ENCODE measurements at places on chromosomes 7 and 10.

GRCh38 chr10:5040010-5040673, 36.5 kb upstream of the AKR1C2 start:
- no peak for DNase-seq

- DNase-seq, result no peak
These were observed 66.7 kb downstream of the PRKG1 start for GRCh38 chr10:51141010-51141409.

- no peak for DNase-seq
These were observed 676.4 kb upstream of the NRP1 start for GRCh38 chr10:34010891-34011290.

DNA sequence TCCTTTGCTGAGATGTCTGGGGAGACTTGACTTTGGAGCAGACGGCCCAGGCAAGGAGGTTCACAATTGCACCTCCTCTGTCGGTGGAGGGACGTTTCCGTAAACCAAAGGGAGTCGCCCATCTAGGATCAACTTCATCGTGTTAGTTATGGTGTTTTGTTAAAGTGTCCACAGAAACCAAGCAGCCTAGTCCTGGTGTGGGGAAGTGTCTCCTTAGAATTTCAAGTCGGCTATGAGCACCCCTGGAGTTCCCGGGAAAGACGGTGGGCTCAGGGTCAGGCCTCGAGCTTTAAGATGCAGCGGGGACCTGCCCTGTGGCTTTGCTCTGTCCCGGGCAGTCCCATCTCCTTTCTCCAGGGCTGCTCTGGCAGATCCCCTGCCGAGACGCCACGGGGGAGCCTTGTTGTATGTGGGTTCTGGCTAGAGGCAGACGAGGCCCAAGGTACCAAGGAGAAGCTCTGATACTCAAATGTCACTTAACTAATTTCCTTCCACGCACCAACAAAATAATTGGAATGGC, 319.2 kb downstream of the ADARB2 start:
- DNase-seq, result no peak

GRCh38 chr7:50608196-50608906, 43.1 kb upstream of the DDC start:
- DNase-seq, result no peak

GRCh38 chr7:80443325-80443724, 68.5 kb downstream of the GNAT3 start:
- DNase-seq, result no peak

- no peak for DNase-seq
These were observed 213.6 kb upstream of the CELF2 start for GRCh38 chr10:10804061-10804460.

DNA sequence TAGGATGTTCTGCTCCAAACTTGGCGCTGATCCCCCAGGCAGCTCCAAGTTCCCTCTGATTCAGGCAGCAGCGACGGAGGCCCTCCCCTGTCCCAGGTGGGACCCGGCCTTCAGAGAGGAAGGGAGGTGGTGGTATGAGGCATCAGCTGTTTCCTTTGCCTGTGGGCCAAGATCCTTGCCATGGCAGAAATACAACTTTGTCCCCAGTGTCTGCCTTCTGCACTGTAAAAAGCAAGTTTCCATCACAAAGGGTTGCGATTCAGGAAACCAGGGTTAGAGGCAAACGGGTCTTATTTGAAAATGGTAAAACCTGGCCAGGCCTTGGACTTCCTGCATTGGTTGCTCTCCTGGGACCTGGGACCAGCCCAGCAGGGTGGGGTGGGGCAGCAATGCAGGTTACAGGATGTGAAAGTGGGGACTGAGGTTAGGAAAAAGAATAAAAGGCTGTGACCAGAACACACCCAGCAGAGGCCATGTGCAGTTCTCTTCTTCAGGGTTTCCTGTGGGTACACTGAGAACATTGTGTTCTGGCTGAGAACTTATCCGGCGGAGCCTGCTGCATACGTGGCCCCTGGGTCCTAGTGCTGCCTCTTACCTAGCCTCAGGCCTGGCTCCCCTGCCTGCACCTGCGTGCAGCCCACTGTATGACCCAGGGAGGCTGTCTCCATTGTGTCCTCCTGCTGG, 25.1 kb upstream of the DDIT4 start:
- peak; percentile 48 for DNase-seq

- no peak for DNase-seq
These were observed 65.9 kb downstream of the CLIP2 start for GRCh38 chr7:74355091-74355490.

DNA sequence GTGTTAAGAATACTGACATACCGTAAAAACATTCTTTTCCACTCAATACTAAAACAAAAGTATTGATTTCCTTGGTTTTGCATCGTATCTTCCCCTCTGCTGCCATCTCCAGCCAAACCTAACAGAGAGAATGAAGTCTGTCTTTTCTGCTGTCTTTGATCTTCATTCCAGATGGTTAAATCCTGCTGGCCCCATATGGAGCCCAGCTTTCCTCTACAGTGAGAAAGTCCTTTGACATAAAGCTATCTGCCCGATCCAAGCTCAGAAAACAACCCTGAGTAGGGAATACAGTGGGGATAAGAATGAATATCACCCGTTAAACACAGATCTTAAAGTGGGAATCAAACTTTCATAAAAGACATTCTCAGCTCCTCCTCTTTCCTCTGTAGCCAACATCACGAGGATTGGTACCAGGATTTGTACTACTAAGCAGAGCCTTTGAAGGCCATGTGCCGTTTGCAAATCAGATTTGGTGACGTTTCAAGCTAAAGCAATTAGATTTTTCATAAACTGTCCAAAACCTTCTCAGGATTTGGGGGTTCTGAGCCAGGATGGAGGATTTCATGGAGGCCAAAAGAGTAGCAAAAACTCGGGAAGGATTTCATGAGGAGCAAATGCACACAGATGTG, 30.8 kb upstream of the GPAM start:
- no peak for DNase-seq

DNA sequence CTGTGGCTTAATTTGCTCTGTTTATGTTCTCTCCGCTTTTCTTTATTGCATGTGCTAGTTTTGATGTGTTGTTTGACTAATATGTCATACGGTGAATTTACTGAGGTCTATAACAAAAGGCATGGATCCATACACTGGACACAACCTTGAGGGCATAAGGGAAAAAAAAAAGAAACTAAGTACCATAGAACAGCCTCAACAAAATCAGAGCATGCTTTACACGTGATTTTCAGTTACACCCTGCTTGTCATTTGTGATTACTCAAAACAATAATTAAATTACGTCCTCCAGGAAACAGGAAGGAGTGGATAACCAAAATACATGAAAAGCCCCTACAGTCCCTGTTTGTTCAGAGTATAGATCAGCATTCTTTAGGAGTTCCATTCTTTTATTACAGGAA, 150.5 kb downstream of the CRPPA start:
- DNase-seq, result no peak

DNA sequence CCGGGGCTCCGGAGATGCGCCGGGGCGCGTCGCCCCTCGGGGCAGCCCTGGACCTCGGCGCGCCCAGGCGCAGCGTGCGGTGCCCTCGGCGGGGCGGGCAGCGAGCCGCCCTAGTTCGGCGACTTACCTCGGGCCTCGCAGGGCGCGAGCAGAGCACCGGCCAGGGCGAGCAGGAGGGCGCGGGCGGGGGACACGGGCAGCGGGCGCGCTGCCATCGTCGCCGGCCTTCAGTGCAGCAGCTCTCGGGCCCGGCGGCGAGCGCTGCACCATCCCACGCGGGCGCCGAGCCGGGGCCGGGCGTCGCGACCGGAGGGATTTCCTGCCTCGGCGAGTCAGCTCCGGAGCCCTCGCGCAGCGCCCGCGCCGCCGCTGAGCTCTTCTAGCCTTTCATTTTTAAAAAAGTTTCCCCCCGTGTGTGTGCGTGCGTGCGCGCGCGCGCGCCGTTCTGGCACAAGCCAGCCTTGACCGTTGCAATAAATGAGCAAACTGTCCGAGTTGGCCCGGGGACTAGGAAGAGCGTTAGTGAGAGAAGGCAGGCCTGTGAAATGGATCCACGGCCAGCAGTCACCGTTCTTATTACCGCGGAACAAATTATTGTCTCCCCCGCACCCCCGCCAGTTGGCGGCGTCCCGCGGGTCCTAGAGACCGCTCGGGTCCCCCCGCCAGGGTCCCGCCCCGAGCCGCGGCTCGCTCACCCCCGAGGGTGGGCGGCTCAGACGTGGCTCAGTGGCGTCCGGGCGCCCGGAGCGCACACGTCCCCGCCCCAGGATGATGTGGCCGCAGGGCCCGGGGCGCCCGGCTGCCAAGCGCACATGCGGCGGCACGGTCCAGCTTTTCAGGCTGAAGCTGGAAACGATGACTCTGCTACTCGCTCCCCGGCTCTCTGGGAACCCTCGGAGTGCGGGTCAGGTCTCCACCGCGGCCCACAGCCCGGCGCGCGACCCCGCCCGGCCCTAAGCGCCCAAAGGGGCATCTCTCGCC, at the start of gene ADAM12:
TSS of gene ADAM12 (minus strand) at position 547 of the 981 bp plus-strand sequence. CDS start at position 215, 332 bp downstream.
- DNase-seq, result no peak

DNA sequence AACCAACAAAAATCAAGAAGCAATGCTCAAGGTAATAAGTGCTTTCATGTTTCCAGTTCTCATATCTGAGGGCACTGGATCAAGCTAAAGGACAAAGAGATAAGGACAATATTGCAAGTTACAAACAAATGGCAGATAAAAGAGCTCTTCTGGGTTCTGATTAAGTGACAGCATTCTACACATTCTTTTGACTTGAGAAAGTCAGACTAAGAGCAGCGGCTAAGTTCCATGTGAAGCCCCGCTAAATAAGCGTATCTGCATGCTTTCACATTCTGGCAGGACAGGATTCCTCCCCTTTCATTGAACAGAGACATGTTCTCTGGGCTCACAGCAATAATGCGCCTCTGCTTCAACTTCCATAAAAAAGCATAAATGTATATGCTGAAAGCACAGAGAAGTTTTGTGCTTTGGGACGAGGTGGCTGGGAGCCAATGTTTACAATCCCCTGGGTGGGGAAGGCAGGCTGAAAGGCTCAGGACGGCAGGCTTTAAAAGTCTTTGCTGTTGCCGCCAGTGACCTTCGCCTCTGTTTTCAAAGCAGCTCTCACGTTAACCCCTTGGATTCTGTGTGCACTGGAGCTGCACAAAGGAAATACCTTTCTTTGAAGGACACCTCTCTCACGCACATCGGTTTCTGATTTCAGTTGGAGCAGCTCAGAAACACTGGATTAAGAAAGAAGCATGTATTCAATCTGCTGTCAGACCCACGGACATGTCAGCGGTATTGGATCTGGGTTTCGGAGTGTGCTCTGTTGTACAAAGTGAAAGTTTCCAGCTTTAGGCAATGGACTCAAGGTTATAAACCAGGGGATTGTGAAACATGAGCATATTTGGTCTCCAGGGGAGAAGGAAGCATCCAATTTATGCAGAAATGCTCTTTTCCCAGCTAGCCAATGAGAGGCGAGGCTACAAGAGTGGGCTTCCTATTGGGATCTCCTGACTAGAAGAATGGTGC, 105.4 kb upstream of the FAM133B start:
- no peak for DNase-seq

DNA sequence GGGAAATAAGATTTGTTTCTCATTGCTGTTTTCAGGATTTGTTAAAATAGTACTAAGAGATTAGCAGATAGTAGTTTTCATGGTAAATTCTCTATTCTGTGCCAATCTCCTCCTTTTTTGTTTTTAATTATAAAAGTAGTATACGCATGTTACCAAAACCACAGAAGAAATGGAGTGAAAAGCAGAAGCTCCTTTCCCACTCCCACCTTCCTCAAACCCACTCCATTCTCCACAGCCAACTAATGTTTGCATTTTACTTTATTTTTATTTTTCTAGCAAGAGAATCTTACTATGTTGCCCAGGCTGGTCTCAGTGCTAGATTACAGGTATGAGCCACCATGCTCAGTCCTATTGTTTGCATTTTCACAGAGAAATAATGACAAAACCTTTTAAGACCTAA, 4.5 kb upstream of the LRMDA start:
- DNase-seq, result no peak

DNA sequence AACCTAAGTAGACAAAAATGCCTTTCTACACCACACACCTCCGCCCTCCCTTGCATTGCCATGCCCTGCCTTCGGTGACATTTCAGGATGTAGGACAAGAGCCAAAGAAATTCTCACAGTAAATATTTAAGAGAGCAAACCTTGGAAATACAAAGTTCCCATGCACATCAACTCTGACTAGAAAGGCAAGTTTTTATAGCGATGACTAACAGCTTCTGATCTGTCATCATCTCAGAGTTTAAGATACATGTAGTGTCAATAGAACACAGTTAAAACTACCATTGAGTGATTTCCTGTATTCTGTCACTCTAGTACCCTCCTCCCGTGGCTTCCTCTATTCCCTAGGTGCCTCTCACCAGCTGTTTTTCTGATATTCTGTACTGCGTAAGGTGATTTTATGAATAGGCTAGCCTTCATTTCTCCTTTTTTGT, 20.7 kb downstream of the SLC16A9 start:
- DNase-seq, result no peak

GRCh38 chr7:110839866-110840265, 251.1 kb upstream of the LRRN3 start:
- no peak for DNase-seq

- DNase-seq, result no peak
These were observed 13.0 kb upstream of the WIPI2 start for GRCh38 chr7:5177060-5177459.

GRCh38 chr10:71089162-71089561, 123.2 kb upstream of the UNC5B start:
- DNase-seq, result no peak

- DNase-seq, result no peak
These were observed 342.6 kb upstream of the NFE2L3 start for GRCh38 chr7:25809441-25809840.

DNA sequence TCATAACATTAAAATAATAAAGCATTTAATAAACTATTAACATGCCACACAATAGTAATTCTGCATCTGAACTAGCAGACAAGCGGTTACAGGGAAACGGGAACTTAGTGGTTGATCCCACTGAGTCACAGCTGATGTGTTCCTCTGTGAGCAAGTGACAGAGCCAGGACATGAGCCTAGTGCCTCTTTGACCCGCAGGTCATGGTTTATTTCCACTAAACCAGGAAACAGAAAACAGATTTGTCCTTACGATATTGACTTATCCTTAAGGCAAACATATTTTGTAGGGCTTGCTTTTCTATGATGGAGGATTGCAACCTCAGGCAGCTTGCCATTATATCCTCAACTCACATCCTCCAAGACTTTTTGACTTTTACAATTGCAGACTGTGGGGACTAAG, 987.3 kb downstream of the CCSER2 start:
- no peak for DNase-seq

GRCh38 chr7:112665709-112666108, 124.5 kb downstream of the TMEM168 start:
- DNase-seq, result no peak

Measured in T follicular helper cell (primary cell).